ENCODE measurements at places on chromosomes 3 and 15.

DNA sequence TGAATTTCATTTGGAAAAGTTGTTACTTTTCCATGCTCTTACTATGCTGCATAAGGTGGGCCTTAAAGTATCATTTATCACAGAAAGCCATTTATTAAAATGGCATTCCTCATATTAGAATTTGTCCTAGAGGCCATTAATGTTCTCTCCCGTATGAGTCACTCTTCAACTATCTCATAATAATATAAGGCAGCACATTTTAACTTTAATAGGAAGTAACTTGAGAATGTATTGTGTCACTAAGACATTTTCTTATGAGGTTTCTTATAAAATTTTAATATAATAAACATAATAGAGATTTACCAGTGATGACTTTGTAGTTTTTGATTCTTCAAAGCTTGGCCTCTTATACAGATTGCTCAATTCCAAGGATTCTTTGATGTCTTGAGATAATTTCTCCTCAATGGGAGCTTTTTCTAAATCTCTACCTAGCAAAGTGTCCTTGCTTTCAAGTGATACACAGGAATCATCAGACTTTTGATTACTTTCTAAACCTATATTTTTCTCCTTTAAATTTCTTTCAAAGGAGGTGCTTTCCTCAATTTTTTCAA, 74.7 kb downstream of the ZBBX start:
- DNase-seq: no peak

DNA sequence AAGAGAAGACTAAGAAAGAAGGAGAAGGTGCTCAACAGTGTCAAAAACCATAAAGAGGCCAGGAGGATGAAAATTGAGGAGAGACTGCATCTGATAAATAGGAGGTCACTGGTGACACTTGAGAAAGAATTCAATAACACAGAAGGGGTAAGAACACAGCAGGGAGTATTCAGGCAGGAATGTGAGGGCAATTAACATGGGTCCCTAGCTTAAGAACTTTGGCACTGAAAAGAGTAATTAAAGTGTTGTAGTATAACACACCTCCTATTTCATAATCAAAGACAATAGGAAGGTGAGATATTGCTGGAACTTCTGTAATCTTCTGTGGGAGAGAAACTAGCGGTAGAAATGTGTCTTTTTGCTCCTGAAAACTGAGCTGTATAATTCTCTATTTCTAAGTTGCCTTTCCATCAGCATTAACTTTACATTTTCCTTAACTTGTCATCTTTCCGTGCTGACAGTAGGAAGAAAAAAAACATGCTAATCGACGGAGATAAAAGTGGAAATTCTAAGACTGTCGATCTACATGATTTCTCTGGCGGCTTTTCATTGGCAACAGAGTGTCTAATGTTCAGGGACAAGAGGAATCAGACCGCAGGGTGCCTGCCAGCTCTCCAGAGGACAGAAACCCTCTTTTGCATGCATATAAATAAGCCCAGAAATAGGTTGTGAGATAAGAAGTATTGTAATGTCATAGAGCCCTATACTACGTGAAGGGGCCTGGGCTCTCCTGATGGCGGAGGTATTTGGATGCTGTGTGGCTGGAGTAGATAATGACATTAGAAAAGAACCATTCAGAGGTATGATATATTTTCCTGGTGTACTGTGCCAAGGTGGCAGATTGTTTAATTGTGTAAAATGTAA, 147.9 kb upstream of the GAP43 start:
- DNase-seq: peak; percentile 59

DNA sequence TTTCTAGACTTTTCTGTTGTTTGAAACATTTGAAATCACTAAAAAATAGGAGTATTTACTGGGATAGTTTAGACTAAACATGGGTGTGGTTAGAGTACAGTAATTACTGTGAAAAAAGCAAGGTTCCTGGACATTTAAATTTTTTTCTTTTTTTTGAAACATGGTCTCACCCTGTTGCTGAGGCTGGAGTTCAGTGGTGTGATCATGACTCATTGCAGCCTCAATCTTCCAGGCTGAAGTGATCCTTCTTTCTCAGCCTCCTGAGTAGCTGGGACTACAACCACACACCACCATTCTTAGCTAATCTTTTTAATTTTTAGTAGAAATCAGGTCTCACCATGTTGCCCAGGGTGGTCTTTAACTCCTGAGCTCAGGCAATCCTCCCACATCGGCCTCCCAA, 20.4 kb upstream of the CELF6 start:
- DNase-seq: no peak

DNA sequence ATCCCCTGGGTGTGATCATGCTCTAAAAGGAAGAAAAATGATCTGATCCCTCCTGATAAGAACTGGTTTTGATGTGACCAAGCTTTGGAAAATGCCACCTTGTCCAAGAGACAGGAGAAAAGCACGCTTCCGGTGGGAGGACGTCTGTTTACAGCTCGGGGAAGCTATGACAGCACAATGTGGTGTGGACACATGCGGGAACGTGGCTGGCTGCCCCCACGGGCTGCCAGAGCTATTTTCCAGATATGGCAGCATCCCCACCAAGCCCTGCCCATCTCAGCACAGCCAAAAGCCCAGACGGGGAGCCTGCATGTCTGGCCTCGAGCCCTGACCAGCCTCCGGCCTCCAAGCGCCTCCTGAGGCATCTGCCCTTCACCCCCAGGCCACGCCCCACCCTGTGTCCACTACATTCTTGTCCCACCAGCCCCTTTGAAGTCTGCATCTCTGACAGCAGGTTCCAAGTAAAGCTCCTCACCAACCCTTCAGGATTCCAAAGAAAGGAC, 63.2 kb upstream of the HRH1 start:
- DNase-seq: no peak

GRCh38 chr3:71128961-71129360, 454.6 kb downstream of the FOXP1 start:
- DNase-seq: no peak

DNA sequence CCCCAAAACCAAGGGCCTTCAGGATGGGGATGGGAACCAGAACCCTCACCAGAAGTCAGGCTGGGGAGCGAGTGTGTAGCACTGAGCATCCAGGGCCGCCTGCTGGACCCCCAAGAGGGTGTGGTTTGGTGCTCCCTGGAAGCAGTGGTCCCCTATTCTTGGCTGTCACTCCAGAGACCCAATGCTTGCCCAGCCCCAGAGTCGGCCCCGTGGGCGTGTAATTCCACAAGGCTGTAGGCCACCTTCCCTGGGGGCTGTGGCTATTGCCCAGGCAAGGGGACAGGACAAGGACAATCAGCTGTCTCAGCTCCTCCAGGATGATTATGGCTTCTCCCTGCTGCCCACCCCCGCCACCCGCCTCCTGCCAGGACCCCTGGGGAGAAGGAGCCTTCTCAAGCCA, 14.5 kb downstream of the IGDCC3 start:
- DNase-seq: no peak

DNA sequence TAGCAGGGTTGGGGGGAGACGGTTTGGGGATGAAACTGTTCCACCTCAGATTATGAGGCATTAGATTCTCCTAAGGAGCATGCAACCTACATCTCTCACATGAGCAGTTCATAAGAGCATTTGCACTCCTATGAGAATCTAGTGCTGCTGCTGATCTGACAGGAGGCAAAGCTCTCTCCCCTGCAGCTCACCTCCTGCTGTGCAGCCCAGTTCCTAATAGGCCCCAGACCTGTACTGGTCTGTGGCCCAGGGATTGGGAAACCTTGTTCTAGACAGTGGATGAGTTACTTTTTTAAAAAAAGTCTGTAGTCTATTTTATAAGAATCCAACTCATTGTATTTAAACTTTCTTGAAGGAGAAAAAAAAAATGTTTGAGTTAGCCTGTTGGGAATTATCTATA, 100.0 kb downstream of the HHLA2 start:
- no peak for DNase-seq

- no peak for DNase-seq
These were observed 21.0 kb downstream of the LIPC start for GRCh38 chr15:58452775-58453174.

DNA sequence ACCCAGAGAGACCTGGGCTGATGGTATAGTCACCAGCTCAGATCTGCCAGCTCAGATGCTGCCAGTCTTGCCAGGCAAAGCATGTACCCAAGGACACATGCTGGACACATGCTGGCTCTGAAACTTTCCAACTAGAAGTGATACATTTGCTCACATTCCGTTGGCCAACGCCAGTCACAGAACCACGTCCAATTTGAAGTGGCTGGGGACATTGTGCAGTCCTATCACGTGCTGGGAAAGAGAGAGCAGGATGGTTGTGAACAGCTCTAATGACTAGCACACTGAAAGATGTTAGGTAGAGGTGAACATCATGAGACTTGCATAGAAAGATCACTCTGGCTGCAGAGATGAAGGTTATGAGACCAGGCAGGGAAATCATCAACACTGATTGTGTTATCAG, 308.5 kb upstream of the ROPN1 start:
- DNase-seq: no peak

DNA sequence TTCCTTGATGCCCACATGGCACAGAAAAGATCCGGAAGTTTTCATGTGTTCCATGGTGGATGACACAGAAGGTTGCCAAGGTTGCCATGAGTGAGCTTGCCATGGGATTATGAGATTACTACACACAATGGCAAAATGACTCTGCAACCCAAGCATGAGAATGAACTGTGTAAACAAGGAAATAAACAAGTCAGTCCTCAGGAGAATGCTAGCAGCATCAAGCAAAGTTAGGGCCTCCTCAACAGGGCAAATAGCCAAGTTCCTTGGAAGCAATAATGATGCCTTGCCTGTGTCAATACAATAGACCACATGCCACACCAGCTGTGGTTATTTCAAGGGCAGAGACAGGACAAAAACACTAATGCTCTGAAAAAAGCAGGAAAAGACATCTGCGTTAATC, 41.8 kb downstream of the AQR start:
- no peak for DNase-seq

GRCh38 chr3:73718326-73719110, 93.8 kb upstream of the PDZRN3 start:
- no peak for DNase-seq

DNA sequence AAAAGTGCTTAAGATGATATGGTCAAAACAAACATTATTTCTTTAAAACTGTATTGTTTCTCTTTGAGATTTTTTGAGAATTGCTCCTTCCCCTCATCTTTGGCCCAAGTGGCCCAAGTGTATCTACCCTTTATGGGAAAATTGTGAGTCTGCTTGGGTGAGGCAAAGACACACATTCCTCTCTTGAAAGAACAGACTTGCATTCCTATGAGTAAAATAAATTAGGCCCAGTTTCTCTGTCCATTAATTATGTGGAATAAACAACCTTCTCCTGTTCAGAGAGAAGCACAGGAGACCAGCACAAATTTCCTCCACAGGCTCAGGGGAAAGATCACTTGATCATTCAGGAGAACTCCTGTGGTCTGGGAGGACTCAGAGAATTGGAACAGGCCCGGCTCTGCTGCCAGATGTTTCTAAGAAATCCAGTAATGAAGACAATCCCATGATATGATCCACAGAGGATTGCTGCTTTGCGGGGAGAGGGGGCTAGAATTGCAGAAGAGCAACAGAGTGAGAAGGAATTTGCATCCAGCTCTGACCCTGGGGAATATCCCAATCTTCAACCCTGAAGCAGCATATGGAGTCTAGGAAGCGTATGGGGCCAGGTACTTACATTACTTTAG, 53.8 kb upstream of the BOC start:
- DNase-seq: no peak

GRCh38 chr15:86044981-86045380, 34.7 kb upstream of the AGBL1 start:
- DNase-seq: peak; percentile 14

DNA sequence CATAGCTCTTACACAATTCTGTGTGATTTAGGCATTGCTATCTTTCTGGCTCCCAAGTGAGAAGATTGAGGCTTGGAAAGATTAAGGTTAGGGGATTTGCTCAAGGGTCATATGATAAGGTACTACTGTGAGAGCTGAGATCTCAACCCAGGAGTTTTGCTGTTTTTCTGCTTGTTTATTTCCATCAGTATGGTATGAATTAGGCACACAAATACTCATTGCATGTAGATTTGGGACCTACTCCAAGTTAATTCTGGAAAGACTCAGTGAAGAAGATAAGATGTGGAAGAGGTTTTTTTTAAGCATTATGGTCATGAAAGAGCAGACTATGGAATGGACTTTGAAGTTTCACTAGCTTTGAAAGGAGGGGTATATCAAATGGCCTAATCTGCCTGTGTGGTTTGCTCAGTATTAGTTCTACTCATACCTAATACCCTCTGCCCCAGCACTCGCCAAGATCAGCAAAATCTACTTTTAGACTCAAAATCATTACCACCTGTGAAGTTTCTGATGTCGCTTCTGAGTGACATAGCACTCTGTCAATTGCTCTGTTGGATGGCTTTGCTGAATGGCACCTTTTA, 12.5 kb downstream of the MBNL1 start:
- DNase-seq: peak; percentile 67

- no peak for DNase-seq
These were observed 260.1 kb downstream of the OXSM start for GRCh38 chr3:26049951-26050350.

GRCh38 chr15:32030795-32031194, 480 bp downstream of the CHRNA7 start:
- DNase-seq: peak; percentile 52

GRCh38 chr15:63420333-63420747, 38.7 kb upstream of the CA12 start:
- peak; percentile 52 for DNase-seq

GRCh38 chr15:78761020-78761419, 50.2 kb downstream of the ADAMTS7 start:
- no peak for DNase-seq

DNA sequence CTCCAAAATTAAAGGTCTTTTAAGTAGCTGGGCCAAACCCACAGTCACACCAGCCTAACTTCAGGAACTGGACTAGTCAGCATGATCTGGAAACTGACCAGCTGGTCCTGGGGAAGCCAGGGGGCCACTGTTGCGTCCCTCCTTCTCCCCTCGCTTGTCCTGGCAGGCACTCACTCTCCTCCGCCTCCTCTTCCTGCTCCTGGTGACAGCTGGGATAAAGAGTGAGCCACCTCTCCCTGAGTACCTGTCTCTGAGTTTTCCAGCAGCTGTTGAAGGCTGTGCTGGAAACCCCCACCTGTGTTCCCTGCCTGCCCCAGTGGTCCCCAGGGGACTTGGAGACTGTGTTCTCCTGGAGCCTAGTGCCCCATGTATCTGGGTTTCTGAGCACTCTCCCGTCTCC, 56.0 kb downstream of the FGD5 start:
- no peak for DNase-seq

DNA sequence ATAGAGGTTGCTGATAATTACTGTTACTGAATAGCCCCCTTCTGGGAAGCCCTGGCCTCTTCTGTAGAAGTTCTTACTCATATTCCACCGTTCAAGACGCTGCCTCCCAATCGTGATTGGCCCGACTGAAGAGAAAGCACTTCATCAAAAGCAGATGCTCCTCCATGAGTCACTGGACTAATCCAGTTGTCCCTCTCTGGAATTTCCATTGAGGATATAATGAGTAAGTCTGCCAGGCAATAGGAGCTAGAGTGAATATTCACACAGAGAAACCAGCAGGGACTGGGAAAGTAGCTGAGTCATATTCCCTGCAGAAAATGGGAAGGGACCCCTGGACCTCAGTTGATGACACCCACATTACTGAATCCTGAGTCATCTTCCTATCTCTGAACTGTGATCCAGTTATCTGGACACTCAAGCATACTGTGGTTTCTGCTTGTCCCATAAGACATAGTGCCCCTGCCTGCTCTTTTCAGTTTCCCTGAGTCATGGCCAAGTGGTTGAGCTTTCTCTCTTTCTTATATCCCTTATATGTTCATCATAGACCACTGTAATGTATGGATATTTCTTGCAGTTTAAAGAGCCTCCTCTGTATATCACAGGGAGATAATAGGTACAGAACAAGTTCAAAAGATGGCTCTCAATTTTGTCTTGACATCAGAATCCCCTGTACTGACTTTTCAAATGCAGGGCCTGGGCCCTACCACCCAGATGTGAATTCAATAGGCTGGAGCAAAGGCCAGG, 151.2 kb upstream of the CDIN1 start:
- peak; percentile 86 for DNase-seq

GRCh38 chr3:28188686-28189085, 52.7 kb upstream of the CMC1 start:
- DNase-seq: no peak

Measured in mesendoderm (in vitro differentiated cells).